ENCODE measurements at places on chromosomes 6 and 20.

- no peak for DNase-seq
Measured at GRCh38 chr20:4919047-4919704, 82.1 kb downstream of the SLC23A2 start.

GRCh38 chr6:32819729-32820128, 2.9 kb upstream of the HLA-DOB start:
- no peak for DNase-seq

DNA sequence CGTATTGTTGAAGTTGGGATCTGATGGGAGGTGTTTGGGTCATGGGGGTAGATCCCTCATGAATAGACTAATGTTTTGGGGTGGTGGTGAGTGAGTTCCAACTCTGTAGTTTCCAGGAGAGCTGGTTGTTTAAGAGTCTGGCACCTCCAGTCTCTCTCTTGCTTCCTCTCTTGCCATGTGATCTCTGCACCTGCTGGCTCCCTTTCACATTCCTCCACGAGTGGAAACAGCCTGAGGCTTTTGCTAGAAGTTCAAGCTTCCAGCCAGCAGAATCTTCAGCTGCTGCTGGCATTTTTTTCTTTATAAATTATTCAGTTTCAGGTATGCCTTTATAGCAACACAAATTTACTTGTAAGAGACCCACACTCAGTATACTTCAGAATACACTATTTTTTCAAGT, 1021.6 kb downstream of the EYS start:
- DNase-seq = no peak

- peak; percentile 93 for DNase-seq
Measured at GRCh38 chr20:24994470-24995368, 2.2 kb upstream of the APMAP start.

Measured in globus pallidus (tissue), 1 donor.